Substantia nigra (tissue), 51 donors: ENCODE measurements at places on chromosomes 6 and 20.
A peak's percentile ranks its signal among the peaks of the same experiment; 100 is the strongest.

GRCh38 chr6:101482606-101483005 lies 89.1 kb downstream of the GRIK2 start:
- no peak for DNase-seq

DNA sequence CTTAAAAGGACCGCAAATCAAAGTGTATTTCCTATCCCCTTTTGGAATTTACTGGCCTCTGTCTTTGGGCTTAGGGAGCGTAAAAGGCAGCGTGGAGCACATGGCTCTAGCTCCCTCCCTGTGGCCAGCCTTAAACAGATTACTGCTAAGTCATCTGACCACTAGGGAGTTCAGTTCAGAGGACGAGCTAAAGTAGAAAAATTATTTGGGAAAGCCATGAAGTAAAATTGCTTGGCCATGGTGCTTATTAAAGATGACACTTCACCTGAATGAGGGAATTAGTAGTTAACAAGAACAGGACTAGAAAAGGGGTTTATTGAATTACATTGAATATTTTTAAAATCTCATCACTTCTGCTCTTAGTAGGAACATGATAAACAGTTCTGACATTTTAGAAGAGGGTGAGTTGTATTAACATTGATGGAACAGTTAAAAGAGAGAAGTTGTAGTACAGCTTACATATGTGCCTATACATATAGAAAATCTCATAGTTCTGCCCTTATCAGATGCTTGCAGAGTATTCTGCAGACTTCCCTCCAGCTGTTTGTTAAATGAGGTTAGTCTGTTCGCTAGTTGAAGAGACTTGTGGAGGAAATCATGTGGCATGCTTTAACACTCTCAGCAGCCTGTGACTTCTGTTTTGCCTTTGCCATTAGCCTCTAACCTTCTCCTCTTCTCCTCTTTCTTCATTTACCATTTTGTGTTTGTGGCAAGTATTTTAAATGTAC lies 31.2 kb upstream of the MAPK13 start:
- DNase-seq = no peak

GRCh38 chr6:166486536-166486880 lies 100.0 kb downstream of the RAMACL start:
- no peak for DNase-seq

DNA sequence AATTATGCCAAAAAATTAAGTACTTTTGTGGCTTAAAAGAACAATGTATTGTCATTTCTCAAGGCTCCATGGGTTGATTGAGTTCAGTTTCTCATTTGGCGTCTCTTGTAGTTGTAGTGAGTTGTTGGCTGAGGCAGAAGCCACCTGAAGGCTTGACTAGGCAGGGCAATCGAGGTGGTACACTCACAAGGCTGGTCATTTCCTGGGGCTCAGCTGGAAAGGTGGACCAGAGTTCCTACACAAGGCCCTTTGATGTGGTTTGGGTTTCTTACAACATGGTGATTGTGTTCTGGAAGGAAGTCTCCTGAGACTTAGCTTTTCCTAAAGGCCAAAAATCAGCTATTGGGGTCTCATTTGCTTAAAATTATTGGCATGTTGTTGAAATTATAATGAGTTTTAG lies 22.6 kb downstream of the MAS1 start:
- no peak for DNase-seq

DNA sequence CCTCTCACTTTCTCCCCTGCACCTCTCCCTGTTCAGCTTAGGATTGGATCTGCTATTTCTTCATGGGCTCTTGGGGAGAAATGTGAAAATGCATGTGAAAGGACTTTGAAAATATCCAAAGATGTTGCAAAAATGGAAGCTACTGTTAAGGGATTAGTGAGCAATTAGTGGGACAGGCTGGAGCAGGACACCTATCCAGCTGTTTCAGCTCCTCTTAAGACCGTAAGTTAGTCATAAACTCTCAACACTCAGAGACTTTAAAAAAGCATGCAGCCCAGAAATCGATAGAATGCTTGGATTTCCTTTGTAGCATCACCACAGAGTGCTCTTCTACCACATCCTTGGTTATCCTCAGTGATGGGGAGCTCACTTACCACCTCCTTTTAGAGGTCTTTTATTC lies 88.7 kb downstream of the SLC24A3 start:
- DNase-seq = no peak

DNA sequence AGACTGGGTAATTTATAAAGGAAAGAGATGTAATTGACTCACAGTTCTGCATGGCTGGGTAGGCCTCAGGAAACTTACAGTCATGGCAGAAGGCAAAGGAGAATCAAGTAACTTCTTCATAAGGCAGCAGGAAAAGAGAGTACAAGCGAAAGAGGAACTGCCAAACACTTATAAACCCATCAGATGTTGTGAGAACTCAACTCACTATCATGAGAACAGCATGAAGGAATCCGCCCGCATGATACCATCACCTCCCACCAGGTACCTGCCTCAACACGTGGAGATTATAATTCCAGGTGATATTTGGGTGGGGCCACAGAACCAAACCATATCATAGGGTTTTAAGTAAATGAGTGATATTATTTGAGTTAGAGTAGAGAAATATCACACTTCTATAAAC lies 189.3 kb downstream of the TSHZ2 start:
- DNase-seq = no peak

DNA sequence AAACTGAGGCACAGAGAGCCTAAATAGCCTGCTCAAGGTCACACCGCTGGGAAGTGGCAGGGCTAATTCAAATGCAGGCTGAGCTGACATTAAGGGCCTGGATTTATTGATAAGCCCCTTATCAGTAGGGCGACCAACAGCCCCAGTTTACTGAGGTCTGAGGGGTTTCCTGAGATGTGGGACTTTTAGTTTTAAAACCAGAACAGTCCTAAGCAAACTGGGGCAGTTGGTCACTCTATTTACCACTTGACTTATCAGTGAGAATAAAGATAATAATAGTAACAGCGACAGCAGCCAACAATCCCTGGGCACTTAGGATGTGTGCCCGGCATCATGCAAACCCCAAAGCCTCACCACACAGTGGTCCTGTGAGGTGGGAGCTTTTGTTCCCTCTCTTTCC lies 27.6 kb downstream of the PREX1 start:
- DNase-seq = no peak

GRCh38 chr6:55379471-55379870 lies 52.2 kb downstream of the GFRAL start:
- DNase-seq = no peak

GRCh38 chr20:63682384-63683139 lies 13.9 kb upstream of the TNFRSF6B start:
- DNase-seq = no peak

GRCh38 chr6:33566182-33567084 lies 13.6 kb downstream of the BAK1 start:
- no peak for DNase-seq

GRCh38 chr20:49353348-49353747 lies 75.5 kb upstream of the ZNFX1 start:
- DNase-seq = no peak

DNA sequence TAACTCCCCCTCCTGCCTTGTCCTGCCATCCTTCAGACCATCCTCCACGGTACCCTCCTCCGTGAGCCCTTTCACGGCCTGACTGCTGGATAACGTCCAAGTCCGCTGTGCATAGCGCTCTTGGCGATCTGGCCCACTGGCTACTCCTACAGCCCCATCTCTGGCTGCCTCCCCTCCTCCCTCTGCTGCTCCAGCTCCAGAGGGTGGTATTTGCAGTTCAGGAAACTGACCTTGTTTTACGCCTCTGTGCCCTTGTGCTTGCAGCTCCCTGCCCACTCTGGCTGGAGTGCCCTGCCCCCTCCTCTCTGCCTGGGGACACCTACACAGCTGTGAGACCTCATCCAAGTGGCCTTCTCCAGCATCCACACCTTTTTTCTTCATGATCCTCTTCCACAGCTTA lies 6.5 kb upstream of the RREB1 start:
- no peak for DNase-seq

GRCh38 chr6:92989656-92990055 lies 429.7 kb downstream of the EPHA7 start:
- DNase-seq = no peak

DNA sequence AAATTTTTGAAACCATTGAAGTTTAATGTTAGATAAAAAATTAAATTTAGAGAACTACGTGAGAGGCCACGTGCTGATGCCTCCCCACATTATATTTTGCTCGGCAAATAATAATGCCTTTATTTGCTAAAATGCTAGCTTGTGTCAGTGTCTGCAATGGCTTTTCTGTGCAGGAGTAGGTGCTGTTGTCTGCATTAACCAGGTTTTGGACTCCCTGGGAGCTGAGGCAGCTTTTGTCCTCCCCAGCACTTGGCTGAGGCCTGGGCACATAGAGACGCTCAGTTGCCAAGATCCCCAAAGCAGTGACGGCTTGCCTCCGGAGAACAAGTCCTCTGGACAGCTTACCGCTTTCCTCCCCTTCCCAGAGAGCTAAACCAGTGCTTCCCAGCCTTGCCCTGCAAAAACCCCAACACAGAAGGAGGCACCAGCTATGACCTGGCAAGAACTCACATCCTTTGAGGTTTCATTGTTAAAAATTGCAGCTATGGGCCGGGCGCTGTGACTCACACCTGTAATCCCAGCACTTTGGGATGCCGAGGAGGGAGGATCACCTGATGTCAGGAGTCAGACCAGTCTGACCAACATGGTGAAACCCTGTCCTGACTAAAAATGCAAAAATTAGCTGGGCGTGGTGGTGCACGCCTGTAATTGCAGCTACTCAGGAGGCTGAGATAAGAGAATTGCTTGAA lies 59.9 kb downstream of the KAT14 start:
- DNase-seq = no peak

- peak; percentile 2 for DNase-seq
These were observed 108.0 kb downstream of the NUS1 start for GRCh38 chr6:117783279-117783678.

DNA sequence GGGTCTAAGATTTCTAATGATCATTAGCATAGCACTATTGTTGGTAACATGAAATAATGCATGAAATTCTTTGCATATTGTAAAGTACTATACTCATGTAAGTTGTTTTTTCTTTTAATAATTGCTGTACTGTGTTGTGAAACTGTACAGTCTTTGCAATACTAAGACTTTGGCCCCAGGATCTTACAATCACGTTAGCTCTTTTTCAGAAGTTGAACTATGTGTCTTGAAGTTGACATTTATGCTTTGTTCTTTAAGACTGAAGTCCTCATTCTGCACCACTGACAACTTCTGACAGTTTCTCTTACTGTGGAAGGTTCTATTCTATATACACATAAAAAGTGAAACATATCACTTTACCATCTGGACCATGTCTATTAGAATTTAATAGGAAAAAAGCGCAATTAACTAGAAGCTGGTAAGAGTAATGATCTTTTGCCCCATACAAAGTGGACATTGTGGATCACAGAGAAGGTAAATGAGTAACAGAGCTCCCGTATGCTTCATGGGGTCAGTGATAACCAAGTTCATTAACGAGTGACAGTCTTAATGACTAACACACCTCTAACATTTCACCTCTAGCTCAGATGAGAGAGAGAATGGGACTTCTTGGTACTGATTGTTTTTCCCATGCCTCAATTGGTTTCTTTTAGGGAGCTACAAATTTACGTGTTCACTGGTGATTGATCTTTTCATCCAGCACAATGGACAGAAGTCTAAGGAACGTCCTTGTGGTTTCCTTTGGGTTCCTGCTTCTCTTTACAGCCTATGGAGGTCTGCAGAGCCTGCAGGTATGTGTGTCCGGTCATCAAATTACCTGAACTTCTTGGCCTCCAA lies at the start of gene UNC93A:
Gene UNC93A (plus strand): TSS at position 530 of the 837 bp plus-strand sequence. CDS start 175 bp downstream, at position 705.
- no peak for DNase-seq

DNA sequence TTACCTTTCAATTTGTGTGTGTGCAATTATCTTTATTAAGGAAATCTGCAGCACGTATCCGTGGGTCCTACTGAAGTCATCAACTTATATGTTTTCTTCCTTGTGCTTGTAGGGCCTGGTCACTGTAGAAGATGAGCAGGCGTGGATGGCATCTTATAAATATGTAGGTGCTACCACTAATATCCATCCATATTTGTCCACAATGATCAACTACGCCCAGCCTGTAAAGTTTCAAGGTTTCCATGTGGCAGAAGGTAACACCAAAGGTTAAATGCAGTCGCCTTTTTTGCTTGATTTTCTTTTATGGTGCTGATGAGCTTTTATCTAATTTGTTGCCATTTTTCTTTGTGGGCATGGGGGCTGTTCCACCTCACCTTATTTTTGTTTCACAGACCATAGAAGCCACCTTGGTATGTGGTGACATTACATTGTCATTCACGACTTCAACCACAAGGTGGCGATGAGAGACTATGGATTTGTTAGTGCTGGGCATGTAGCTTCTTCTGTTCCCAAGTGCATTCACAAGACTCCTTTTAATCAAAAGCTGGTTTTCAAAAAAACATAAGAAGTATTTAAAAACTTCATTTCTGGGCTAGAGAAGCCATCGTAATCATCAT lies 106.5 kb upstream of the LAMP5 start:
- DNase-seq = peak; percentile 64

DNA sequence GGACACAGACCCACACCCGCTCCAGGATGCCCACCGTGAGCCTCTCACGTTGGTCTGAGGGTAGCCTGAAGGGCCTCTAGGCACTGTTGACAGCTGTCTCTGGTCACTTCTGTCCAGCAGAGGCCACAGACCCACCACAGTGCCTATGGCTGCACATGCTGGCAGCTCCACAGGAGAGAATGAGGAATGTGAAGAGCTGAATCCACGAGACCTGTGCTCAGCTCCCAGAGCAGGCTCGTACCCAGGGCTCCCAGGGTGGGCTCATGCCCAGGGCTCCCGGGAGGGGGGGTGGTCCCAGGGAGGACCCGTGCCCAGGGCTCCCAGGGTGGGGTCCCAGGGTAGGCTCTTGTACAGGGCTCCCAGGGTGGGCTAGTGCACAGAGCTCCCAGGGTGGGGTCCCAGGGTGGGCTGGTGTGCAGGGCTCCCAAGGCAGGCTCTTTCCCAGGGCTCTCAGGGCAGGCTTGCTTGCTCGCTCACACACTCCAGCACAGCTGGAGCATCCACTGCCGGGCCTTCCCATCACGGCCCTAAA lies 201.0 kb downstream of the SYNDIG1 start:
- no peak for DNase-seq
